ENCODE measurements at places on chromosomes 12 and 14.

DNA sequence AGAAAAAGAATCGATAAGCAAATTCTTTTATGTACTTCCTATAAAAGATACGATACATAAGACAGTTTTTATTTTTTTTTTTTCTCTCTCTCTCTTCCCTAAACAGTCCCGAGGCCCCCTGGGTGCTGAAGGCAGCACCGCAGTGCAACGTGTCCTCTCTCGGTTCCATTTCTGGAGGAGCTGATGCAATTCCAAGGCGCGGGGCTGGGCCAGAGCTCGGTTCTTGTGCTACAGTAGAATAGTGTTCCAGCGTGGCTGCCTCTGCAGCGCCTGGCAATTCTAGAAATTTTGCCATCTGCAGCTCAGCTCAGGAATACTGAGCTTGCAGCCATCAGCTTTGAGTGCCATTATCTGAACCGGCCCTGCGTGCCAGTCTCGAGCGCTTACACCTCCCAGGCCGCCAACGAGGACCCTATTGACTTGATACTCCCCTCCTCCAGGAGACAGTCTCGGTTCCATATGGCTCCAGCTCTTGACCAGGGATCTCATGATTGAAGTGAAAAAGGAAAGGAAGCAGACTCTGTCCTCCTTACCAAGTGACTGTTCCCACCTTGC, 630 bp downstream of the ALDH1L2 start:
- DNase-seq = no peak

- no peak for DNase-seq
Measured at GRCh38 chr14:50656776-50657175, 11.3 kb downstream of the SAV1 start.

DNA sequence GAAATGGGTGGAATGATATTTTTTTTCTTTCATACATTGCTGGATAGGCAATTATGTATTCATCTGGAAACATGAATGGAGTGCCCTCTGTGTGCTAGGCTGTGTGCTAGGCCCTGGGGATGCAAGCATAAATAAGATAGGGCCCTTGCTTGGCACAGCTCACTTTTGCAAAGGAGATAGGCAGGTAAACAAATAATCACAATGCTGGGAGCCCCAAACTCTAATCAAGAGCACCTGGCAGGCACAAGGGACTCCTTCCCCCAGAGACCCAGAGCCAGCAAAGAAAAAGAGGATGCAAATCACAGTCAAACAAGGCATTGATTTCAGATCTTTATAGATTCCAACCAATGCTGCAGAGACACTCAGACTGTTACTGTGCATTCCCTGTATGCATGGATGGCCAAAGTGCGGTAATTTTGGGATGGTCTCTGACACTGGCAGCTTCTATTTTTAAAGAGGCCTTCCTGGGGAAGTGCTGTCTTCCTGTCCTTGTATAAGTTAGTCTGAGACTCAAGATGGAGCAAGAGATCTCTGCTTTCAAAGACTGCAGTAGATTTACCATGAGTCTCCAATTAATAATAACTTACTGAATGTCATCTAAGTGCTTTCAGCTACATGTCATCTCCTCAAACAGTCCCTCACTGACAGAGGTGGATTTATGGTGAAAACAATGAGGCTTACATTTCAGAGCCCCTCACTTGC, 45.1 kb upstream of the CPM start:
- DNase-seq = no peak

GRCh38 chr12:4960547-4960946, 50.8 kb downstream of the KCNA1 start:
- no peak for DNase-seq

DNA sequence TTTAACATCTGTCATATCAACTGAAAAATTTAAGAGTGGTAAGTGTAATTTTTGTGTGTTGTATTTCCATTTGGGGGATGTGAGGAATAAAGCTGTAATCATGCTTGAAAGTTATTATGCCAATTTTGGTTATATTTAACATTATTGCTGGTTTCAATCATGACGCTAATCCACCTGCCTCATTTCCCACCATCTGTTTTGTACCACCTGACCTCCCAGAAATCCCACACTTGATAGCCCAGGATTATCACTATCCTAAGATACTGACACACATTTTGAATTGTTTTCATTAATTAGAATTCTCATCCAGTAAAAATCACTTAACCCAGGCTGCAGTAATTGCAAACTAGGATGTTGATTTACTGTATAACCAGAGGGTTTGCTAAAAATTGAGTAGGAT, 1119.8 kb downstream of the AACS start:
- no peak for DNase-seq

DNA sequence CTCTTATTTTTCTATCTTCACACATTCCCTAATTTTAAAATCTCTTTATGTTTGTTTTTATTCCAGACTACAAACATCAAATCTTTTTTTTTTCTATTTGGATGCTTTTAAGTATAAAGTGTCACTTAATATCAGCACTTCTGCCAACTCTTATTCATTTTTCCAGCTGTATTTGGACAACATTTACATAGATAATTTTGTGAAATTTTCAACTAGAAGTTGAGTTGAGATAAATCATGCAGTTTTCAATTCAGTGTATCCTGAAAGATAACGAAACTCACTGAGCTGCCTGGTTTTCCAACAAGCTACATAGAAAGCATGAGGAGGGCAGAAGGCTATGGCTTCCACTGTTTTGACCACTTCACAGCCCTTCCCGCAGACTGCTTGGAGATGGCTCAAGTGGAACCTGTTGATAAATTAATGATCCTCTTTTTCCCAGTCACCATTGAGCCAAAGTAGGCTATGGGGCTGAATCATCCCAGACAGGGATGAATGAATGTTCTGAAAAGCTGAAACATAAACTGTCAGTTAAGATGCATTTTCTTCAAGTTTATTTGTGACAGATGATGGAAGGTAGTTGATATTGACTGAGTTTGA, 213.9 kb downstream of the RAD51B start:
- DNase-seq = no peak

DNA sequence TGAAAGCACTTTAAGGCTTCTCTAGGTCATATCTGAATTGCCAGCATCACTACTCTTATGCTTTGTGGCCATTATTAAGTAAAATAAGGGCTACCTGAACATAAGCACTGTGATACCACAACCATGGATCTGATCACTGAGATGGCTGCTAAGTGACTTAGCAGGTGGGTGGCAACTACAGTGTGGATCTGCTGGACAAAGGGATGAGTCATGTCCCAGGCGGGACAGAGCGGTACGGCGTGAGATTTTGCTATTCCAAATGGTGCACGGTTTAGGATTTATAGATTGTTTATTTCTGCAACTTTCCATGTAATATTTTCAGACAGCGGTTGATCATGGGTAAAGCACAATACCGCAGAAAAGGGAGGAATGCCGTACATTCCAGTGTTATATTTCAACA, 39.4 kb downstream of the MLXIP start:
- DNase-seq = no peak

- DNase-seq = no peak
Measured at GRCh38 chr12:122902854-122903692, 7.1 kb upstream of the VPS37B start.

- DNase-seq = no peak
Measured at GRCh38 chr12:56644654-56645053, 1.1 kb downstream of the ATP5F1B start.

DNA sequence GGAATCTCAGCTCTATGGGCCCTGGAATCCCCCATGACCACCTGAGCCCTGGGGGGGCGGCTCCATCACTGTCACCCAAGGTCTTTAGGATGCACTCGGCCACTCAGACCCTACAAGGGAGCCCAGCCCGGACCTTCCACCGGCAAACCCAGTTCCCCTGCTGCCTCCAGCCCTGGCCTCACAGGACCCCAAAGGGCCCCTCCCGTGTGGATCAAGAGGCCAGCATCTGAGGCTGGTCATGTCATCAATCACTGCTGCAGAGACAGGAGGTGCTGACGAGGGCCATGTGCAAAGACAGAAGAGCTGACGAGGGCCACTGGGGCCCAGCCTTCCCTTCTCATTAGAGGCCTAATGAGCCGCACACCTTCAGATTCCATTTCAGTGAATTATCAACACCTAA, 39.0 kb upstream of the SFSWAP start:
- DNase-seq = no peak
